Stomach (tissue), 19 donors: ENCODE measurements at places on chromosomes 12 and 14. TPM values are rescaled to one million over a fixed set of nuclear protein-coding genes. Genes with fewer than 3 reads are reported as not detected.

DNA sequence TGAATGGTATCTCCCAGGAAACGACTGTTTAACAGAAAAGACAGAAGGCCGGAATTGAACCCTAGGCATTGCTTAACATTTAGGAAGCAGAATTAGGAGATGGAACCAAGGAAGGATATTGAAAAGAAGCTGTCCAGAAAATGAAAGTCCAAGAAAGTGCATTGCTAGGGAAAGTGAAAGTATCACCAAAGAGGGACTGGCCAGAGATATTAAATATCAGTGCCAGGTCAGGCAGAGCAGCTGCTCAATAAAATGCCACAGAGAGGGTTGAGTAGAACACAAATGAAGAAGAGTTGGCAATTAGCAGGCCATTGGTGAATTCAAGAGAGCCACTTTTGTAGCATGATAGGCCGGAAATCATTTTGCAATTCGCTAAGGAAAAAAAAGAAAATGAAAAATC is 101.6 kb downstream of the CFAP54 start:
- no peak for DNase-seq
- no peak overlapping the region for H3K27ac ChIP-seq
- H3K4me1 ChIP-seq = no peaks in the 10 kb centered on the region

DNA sequence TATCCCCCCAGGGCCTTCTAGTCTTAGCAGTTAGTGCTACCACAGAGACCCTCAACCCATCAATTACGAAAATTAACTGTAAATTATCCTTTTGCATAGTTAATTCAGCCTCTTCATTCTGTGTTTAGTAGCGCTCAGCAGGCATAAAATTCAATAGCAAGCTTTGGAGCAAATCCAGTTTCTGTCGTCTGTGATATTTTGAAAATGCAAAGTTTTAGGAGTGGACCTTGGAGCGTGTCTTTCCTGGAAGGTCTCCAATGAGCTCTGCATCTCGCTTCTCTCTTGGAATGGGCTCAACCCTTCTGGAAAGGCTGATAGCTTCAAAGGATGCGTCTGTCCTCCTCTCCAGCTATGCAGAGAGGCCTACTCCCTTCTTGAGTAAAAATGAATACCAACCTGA is 222.9 kb downstream of the SLC15A4 start:
- no peak for DNase-seq
- no peaks in the 10 kb centered on the region for H3K4me1 ChIP-seq
- H3K27ac ChIP-seq = no peak overlapping the region
- no peaks in the 10 kb centered on the region for H3K27me3 ChIP-seq

DNA sequence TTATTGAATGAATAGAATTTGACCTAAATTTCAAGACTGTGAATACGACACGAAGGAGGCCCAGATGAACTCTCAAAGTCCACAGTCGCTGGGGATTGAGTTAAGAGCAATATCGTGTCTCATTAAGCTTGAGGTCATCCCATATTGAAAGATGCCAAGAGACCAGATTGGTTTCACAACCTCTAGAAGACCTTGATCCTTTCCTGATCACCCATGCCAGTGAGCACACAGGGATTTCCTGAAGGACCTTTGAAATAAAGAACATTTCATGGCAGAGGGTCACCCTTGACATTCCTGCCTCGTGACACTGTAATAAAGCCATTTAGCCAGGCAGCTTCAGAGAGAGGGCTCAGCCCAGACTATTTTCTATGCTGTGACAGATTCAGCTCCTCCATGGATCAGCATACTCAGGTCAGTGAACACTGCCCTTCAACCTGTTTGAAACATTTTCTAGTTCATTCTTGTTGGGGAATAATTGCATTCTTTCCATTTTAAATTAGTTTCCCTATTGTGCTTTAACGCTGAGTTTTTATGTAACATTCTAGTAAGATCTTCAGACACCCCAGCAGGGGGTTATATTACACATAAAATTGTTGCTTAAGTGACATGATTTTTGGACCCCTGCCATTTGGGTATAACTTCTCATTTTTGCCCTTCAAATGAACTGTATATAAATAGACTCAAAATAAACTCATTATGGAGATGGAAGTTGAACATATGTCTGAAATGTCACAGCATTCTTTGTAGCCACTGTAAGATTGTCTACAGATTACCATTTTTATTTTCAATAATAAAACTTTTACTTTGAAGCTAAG is 213.2 kb downstream of the C12orf50 start:
- no peaks in the 10 kb centered on the region for H3K36me3 ChIP-seq
- no peak overlapping the region for H3K4me3 ChIP-seq
- H3K4me1 ChIP-seq = no peaks in the 10 kb centered on the region
- H3K27me3 ChIP-seq = no peaks in the 10 kb centered on the region

DNA sequence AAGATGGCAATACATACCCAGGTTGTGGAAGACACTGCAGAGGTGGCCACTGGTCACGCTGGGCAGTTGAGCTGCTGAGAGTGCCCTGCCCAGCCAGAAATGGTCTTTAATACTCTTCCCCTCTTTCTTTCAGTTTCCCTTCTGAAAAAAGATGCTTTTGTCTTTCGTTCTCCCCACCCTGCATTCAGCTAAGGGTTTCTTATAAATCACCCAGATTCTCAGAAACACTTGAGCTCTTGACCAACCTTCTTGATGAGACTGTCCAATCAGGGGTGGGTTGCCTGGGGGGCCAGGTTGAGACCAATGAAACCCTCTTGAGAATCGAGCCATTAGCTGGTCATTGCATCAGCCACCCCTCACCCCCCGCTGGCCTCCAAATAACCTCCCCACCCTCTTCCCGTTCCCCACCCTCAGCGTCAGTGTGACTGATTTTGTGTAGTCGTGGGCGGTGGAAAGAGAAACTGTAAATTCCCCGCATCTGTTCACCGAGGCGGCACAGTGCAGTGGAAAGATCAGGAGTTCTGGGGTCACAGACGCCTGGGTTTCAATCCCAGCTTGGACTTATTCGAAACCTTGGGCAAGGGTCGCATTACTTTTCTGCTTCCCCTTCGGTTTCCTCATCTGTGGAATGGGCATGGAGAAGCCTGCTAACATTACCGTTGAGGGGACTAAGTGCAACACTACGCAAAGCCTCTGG is 52.3 kb downstream of the SLC25A47 start:
- peaks cover 59% of the 10 kb centered on the region for H3K4me1 ChIP-seq
- H3K36me3 ChIP-seq = peaks cover 3% of the 10 kb centered on the region
- H3K27ac ChIP-seq = peak overlapping the region; percentile 95
- no peaks in the 10 kb centered on the region for H3K27me3 ChIP-seq
- H3K4me3 ChIP-seq = peak overlapping the region; percentile 70

DNA sequence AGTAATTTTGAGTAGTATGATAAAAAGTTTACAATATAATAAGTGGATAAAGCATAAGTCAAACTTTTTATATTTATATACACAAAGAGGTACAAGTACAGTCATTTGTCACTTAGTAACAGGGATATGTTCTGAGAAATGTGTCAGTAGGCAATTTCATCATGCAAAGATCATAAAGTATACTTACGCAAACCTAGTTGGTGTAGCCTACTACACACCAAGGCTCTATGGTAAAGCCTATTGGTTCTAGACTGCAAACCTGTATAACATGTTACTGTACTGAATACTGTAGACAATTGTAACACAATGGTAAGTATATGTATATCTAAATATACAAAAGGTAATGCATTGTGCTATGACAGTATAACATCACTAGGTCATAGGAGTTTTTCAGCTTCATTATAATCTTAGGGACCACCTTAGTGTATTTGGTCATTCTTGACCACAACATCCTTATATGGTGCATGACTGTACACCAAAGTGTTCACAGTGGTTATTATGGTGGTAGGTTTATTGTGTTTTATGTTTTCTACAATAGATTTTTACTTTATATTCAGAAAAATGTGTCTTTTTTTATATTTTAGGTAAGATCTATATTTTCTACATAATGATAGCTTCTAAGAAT is 14.9 kb upstream of the SCFD1 start:
- H3K36me3 ChIP-seq = peaks cover 10% of the 10 kb centered on the region
- no peaks in the 10 kb centered on the region for H3K27me3 ChIP-seq
- DNase-seq = no peak
- peaks cover 14% of the 10 kb centered on the region for H3K4me1 ChIP-seq
- H3K27ac ChIP-seq = no peak overlapping the region

DNA sequence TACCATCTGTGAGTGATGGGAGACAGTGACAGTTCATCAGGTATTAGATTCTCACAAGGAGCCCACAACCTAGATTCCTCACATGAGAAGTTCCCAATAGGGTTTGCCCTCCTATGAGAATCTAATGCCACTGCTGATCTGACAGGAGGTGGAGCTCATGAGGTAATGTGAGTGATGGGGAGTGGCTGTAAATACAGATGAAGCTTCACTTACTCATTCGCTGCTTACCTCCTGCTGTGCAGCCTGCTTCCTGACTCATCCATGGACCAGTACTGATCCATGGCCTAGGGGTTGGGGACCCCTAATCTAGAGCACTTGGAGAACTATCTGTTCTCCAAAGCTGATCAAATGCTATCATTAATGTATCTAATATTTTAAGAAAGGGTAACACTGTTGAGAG is 17.7 kb downstream of the CLEC2D start:
- H3K4me1 ChIP-seq = no peaks in the 10 kb centered on the region
- DNase-seq = no peak
- no peaks in the 10 kb centered on the region for H3K27me3 ChIP-seq
- peaks cover 49% of the 10 kb centered on the region for H3K36me3 ChIP-seq

- H3K36me3 ChIP-seq = no peaks in the 10 kb centered on the region
- DNase-seq = no peak
- no peak overlapping the region for H3K27ac ChIP-seq
- H3K4me1 ChIP-seq = no peaks in the 10 kb centered on the region
- no peak overlapping the region for H3K4me3 ChIP-seq
Measured at GRCh38 chr14:86780876-86781510, 1212.0 kb downstream of the GALC start.

DNA sequence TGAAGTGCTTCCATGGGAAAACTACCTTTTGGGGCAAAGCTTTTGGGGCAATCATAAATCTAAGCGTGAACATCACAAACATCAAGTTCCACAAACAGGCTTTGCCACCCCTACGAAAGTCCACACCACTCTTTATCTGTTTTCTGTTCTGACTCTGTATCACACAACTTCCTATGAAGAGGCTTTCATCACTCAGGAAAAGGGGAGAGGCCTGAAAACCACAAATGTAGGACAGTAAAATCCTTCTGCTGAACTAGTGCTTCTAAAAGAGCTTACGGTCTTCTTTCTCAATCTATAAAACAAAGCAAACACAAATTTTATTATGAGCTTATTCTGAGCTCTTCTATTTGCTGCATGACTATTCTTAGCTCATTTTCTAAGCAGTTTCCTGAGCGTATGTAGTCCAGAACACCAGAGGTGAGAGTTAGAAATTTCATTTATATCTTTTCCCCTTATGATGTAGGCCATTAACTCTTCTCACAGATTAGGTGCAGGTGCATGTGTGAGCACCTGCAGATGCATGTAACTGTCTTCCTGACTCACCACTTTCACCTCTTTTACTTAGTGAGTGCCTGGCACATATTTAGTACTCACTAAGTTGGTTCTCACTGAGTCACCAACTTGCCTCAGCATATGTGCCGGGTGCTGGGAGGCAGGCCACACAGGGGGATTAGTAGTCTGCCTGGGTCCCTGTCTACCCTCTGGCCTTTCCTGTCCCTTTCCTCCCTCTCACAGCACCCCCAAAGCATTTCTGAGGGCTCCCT is 32.9 kb upstream of the SYCP3 start:
- H3K4me1 ChIP-seq = no peaks in the 10 kb centered on the region
- H3K27me3 ChIP-seq = no peaks in the 10 kb centered on the region
- peaks cover 52% of the 10 kb centered on the region for H3K36me3 ChIP-seq
- DNase-seq = no peak
- H3K4me3 ChIP-seq = no peak overlapping the region

- H3K36me3 ChIP-seq = no peaks in the 10 kb centered on the region
- DNase-seq = no peak
- peaks cover 8% of the 10 kb centered on the region for H3K4me1 ChIP-seq
- H3K4me3 ChIP-seq = no peak overlapping the region
- no peaks in the 10 kb centered on the region for H3K27me3 ChIP-seq
- no peak overlapping the region for H3K27ac ChIP-seq
Measured at GRCh38 chr14:75531660-75532317, 9.5 kb downstream of the BATF start.

DNA sequence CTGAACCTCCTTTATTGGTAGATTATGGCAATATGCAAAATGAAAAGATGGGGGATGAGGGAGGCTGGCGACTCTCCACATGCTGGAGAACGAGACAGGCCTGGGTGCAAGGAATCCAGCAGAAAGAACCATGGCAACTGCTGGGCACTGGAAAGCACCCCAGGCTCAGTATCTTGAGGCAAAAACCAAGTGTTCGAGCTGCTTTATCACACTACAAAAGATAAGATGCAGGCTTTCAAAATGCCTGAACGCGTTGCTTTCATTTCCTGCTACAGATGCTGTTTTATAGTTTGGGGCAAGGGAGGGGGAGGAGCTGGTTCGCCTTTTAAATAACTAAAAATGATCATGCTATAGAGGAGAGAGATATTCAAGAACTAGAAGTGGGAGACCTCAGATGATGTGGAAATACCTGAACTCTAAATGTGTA is 38.9 kb downstream of the NIN start:
- no peak overlapping the region for H3K4me3 ChIP-seq
- no peaks in the 10 kb centered on the region for H3K27me3 ChIP-seq
- H3K27ac ChIP-seq = no peak overlapping the region
- H3K36me3 ChIP-seq = peaks cover 41% of the 10 kb centered on the region

- H3K4me1 ChIP-seq = no peaks in the 10 kb centered on the region
- H3K36me3 ChIP-seq = peaks cover 28% of the 10 kb centered on the region
- DNase-seq = no peak
Measured at GRCh38 chr12:113393749-113394148, 9.9 kb downstream of the SDS start.

DNA sequence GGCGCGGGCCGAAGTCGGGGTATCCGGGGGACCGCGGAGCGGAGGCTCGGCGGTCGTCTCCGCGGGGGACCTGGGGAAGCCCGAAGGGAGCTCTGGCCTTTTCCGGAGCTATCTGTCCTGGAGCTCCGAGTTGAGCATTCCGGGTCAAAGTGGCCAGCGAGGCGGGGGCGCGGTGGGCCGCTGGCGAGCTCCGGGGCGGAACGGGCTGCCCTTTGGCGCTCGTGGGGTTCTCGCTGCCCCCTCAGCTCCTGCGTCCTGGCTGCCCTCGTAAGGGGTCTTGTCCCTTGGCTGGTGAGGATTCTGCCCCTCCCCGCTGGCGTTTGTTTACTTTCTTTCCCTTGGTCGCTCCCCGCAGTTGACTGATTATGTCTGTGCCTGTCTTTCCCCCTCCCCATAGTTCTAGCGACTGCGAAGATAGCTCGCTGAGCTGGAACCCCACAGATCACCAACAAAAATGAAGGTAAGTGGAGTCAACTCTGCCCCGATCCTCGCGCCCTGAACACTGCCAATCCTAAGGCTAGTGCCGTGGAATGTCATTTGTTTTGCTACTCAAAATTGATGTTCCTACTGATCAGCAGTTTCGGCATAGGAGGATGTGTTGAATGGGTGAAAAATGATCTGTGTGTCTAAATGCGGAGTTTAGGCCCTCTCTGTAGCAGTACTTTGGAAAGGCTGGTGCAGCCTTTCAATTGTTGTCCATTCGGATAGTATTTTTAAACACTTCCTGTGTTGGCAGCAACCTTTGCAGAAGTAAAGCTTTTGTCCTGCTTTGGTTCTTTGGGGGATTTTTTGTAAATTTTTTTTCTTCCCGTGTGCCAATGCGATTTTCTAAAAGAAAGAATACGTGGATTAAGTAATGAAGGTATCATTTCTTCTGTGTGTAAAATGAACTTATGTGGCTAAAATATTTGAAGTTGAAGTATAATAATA is 1.3 kb downstream of the ARID4A start:
- H3K4me1 ChIP-seq = peaks cover 26% of the 10 kb centered on the region
- no peaks in the 10 kb centered on the region for H3K27me3 ChIP-seq
- H3K36me3 ChIP-seq = peaks cover 40% of the 10 kb centered on the region

HRK gene
- not detected for polyA plus RNA-seq

OR6C1 gene
- not detected for polyA plus RNA-seq

ANKS1B gene
- polyA plus RNA-seq = 0.73 TPM

EPYC gene
- not detected for polyA plus RNA-seq

PIP4P1 gene
- 28.4 TPM for polyA plus RNA-seq

CCND2 gene
- polyA plus RNA-seq = 7.0 TPM

C14orf180 gene
- polyA plus RNA-seq = 0.75 TPM

KRT83 gene
- not detected for polyA plus RNA-seq
